ENCODE measurements at places on chromosomes 2 and 18. TPM values are rescaled to one million over a fixed set of nuclear protein-coding genes. Genes with fewer than 3 reads are reported as not detected.

DNA sequence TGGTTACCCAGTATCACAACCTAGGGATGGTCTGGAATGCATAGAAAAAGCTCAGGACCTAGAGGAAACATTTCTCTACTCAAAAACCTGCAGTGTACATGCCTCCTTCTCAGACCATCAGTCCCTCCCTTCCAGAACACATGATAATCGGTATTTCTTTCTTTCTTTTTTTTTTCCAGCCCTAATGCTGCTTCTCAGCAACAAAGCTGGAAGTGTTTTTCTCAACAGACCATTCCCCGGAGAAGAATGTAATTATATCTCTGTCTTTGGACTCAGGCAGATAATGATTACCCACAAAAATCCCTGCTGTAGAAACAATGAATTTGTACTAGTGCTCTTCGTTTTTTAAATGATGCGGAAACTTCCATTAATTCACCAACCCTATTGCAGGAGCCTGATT, 44.1 kb upstream of the NDUFV2 start:
- no peak for DNase-seq

DNA sequence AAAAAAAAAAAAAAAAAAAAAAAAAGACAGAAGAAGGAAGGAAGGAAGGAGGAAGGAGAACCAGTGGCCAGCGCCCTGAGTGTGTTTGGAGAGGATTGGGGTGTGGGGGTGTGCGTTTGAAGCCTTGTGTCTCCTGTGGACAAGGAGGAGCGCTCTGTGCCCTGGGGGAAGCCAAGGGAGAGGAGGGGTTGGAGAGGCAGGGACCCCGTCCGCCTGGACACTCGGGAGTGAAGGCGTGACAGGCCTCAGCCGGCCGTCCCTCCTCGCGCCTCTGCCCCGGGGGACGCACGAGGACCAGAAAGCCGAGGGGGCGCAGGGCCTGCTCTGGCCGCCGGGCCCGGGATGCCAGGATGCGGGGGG, 44.9 kb downstream of the SERTAD2 start:
- DNase-seq = no peak

Gene FBLN7
- 0.59 TPM for total RNA-seq

Gene STEAP3
- 18.2 TPM for total RNA-seq

Gene C1QL2
- total RNA-seq = not detected

Gene CHRND
- 0.57 TPM for total RNA-seq
